IPS DF 6.9 (cell line): ENCODE measurements at places on chromosomes 11 and 22.

DNA sequence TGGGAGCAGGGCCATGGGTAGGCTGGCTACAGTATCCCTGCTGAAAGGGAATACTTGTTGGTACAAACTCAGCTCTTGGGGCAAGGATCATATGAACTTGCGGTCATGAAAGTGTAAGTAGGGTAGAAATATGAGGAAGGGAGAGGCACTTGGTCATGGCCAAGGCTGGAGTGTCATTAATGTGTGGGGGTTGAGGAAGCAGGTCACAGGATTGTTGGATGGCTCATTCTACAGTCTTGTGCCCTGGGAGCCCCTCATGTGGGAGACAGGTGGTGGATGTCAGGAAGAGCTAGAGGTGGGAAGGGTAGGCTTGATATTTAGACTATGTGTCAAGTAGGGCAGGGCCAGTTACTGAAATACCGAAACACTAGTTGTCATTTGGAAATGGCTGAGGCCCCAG is 95.5 kb downstream of the RRM1 start:
- no peak overlapping the region for H3K27ac ChIP-seq
- no peak overlapping the region for H3K4me3 ChIP-seq
- H3K36me3 ChIP-seq = no peaks in the 10 kb centered on the region
- no peaks in the 10 kb centered on the region for H3K4me1 ChIP-seq
- DNase-seq = no peak

- H3K36me3 ChIP-seq = no peaks in the 10 kb centered on the region
- peaks cover 2% of the 10 kb centered on the region; the same call in 1 of the 2 replicates for H3K4me1 ChIP-seq
- H3K27ac ChIP-seq = no peak overlapping the region
- no peak for DNase-seq
Observed at GRCh38 chr11:35330931-35331330, 88.4 kb downstream of the SLC1A2 start.

- no peaks in the 10 kb centered on the region for H3K27me3 ChIP-seq
- no peak overlapping the region for H3K4me3 ChIP-seq
- no peak overlapping the region for H3K27ac ChIP-seq
Observed at GRCh38 chr11:6362185-6362872, 27.9 kb upstream of the SMPD1 start.

- no peaks in the 10 kb centered on the region; the same call in 1 of the 2 replicates for H3K36me3 ChIP-seq
- no peak for DNase-seq
- H3K27me3 ChIP-seq = no peaks in the 10 kb centered on the region
- peak overlapping the region; percentile 27; the same call in 1 of the 2 replicates for H3K4me3 ChIP-seq
- peaks cover 11% of the 10 kb centered on the region for H3K4me1 ChIP-seq
Observed at GRCh38 chr11:63919267-63920125, 2.5 kb upstream of the RCOR2 start.

DNA sequence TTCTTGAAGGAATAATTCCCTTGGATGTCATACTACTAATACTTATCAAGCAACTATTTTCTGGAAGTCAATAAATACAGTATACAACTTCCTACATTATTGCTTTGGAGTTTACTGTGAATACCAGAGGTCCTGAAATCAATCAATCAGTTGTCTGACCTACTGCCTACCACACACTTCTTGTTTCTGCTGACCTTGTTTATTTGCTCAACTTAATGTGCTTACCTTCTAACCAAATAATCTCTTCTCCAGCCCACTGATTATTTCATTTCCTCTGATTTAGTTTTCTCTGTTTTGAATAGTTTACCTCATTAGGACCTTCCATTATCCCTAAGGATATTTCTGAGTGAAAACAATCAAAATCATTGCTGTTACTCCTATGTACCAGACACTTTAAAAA is 523.6 kb upstream of the ARHGAP42 start:
- H3K27ac ChIP-seq = no peak overlapping the region
- DNase-seq = no peak
- no peaks in the 10 kb centered on the region for H3K27me3 ChIP-seq
- no peak overlapping the region for H3K4me3 ChIP-seq
- H3K36me3 ChIP-seq = no peaks in the 10 kb centered on the region
- H3K4me1 ChIP-seq = no peaks in the 10 kb centered on the region

DNA sequence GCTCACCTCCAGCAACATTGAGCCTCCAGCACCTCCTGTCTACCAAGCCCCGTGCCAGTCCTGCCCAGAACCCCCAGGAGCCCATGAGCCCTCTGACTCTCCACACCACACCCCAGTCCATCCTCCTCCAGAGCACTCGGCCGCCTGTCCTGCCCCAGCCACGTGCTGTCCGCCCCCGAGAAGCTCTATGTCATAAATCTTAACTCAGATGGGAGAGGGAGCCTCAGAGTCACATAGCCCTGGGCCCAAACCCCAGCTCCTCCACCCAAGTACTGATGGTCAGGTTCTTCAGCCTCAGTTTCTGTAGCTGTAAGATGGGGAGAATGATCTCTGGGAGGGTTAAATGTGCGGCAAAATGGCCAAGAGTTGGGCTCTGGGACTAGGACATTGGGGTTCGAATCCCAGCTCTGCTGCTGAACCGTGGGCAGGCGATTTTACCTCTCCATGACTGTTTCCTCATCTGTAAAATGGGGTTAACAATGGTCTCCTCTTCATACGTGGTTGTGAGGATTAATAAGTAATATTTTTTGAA is 27.8 kb downstream of the CYTH4 start:
- no peak overlapping the region for H3K4me3 ChIP-seq
- no peak overlapping the region for H3K27ac ChIP-seq
- H3K36me3 ChIP-seq = no peaks in the 10 kb centered on the region
- no peak for DNase-seq
- H3K27me3 ChIP-seq = no peaks in the 10 kb centered on the region

- no peaks in the 10 kb centered on the region for H3K4me1 ChIP-seq
- H3K36me3 ChIP-seq = no peaks in the 10 kb centered on the region; the same call in 1 of the 2 replicates
- H3K27me3 ChIP-seq = no peaks in the 10 kb centered on the region
- no peak for DNase-seq
- H3K27ac ChIP-seq = no peak overlapping the region
Observed at GRCh38 chr11:14499178-14499559, 442 bp downstream of the COPB1 start.

- H3K4me1 ChIP-seq = peaks cover 1% of the 10 kb centered on the region; the same call in 1 of the 2 replicates
- no peak overlapping the region for H3K27ac ChIP-seq
- H3K27me3 ChIP-seq = no peaks in the 10 kb centered on the region
Observed at GRCh38 chr11:27387362-27387761, 24.3 kb upstream of the CCDC34 start.

GRCh38 chr11:16153951-16154350 is 202.4 kb downstream of the SOX6 start:
- no peaks in the 10 kb centered on the region for H3K4me1 ChIP-seq
- no peaks in the 10 kb centered on the region for H3K36me3 ChIP-seq
- no peak overlapping the region for H3K27ac ChIP-seq
- DNase-seq = no peak
- H3K27me3 ChIP-seq = no peaks in the 10 kb centered on the region
- H3K4me3 ChIP-seq = no peak overlapping the region

DNA sequence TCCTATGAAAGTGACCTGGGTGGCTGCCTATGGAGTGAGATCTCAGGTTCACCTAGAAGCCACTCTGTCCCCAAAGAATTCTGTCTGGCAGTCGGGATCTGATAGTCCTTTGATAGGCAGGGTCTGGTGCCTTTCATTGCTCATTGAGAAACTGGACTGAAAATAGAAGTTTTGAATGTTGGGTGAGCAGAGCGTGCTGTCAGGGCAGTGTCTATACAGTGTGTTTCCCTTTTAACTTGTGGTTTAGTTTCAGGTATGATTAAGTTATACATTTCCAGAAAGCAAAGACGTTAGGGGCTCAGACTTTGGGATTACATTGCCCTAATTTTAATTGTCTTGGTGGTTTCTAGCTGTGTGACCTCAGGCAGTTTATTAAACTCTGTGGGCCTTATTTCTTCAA is 111.3 kb upstream of the PAX6 start:
- DNase-seq = no peak
- H3K4me3 ChIP-seq = no peak overlapping the region
- no peaks in the 10 kb centered on the region for H3K4me1 ChIP-seq
- no peaks in the 10 kb centered on the region for H3K36me3 ChIP-seq

GRCh38 chr11:2467695-2468055 is 22.9 kb downstream of the KCNQ1 start:
- no peaks in the 10 kb centered on the region for H3K36me3 ChIP-seq
- H3K27ac ChIP-seq = no peak overlapping the region
- H3K4me1 ChIP-seq = no peaks in the 10 kb centered on the region; the same call in 1 of the 2 replicates
- no peak overlapping the region for H3K4me3 ChIP-seq
- no peaks in the 10 kb centered on the region; the same call in 1 of the 2 replicates for H3K27me3 ChIP-seq
- DNase-seq = no peak

DNA sequence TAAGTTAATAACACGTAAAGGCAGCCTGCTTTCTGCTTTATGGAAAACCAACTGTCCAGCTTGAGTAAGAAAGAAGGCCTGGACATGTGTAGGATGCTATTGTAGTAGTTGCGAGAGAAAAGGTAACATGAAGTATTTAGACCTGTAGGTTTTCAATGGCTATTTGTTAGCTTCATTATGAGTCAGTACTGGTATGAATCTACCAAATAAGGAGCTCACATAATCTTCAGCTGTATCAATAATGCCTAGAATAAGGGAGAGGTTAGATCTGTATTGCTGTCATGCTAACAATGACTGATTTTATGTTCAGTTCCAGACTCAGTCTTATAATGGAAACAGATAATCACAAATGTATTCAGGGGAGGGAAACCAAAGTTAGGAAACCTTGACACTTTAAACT is 550.3 kb downstream of the CNTN5 start:
- no peak for DNase-seq
- no peaks in the 10 kb centered on the region for H3K36me3 ChIP-seq
- H3K4me3 ChIP-seq = no peak overlapping the region

DNA sequence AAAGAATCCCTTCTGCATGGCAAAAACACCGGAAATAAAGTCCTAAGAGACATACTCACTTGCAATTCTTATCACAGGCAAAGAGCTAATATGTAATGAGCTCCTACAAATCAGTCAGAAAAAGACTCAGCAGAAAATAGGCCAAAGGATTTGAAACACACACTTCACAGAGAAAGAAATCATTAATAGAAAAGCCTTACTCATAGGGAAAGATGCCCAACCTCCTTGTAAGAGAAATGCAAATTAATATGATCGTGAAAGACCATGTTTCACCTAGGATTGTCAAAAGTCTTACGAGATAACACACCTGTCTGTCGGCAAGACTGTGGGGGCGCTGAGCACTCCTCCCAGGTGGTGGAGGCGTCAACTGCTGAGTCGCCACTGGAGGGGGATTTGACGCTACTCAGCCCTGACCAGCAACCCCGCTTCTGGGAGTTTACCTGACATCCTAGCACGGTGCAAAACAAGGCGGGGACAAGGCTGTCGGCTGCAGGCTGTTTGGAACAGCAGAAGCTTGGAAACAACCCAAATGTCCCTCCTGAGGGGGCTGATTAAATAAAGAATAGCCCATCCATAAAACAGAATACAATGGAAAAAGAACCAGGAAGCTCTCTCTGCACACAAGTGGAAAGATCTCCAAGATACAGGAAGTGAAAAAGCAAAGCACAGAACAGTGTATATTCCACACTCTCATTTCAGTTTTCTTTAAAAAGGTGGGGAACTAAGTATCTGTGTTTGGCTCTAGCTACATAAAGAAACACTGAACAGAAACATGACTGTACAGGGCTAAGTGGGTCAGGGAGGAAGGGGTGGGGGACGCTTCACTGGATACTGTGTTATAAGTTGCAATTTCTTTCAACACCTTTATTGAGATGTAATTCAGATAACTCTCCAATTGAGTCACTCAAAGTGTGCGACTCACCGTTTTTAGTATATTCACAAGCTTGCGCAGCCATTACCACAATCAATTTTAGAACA is 11.5 kb downstream of the CSNK1E start:
- H3K4me1 ChIP-seq = peaks cover 1% of the 10 kb centered on the region; the same call in 1 of the 2 replicates
- peaks cover 46% of the 10 kb centered on the region for H3K36me3 ChIP-seq
- DNase-seq = no peak
- no peak overlapping the region for H3K4me3 ChIP-seq
- no peak overlapping the region for H3K27ac ChIP-seq

DNA sequence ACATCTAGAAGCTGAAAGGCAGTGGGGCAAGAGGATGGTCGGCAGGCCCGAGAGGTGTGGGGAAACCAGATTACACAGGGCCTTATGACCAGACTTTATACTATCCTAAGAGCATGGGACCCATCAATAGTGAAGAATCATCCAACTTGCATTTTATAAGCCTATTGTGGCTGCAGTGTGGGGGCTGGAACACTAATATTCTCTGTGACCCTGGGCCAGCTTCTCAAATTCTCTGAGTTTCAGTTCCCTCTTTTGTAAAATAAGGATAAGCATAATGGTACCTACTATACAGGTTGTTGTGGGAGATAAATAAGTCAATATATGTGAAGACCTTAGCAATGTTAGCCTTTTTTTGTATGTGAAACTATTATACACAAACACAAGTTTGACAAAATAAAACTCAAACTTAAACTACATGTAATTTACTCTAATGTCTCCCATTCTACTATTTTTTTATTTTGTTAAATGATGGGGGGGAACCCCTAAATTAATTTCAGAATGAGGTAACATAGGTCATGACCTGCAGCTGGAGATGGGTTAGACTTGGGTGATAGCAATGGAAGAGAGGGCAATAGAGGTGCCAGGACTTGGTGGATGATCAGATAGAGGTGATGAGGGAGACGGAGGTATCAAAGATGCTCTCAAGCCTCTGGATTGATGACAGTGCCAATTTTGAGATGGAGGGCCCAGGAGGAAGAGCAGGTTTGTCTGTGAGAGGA is 30.1 kb downstream of the SMCO4 start:
- no peak overlapping the region for H3K27ac ChIP-seq
- no peak overlapping the region for H3K4me3 ChIP-seq
- peaks cover 7% of the 10 kb centered on the region for H3K4me1 ChIP-seq
- H3K36me3 ChIP-seq = no peaks in the 10 kb centered on the region

DNA sequence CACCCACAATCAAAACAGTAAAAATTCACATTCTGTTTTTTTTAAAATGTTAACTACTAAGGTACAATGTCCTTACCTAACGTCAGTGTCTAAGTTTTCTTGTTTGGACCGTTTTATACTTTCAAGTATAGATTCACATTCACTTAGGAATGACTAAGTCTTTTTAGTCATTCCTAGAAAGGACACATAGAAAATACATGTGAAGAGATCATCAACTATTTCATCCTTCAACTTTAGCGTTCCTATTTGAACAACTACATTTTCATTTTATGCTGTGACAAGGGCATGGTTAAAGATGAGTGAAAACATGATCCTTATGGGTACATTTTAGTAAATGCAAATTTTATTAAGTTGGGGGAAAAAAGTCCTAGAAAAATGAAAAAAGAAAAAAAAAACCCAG is 62.8 kb downstream of the DDX10 start:
- no peaks in the 10 kb centered on the region for H3K36me3 ChIP-seq
- H3K27me3 ChIP-seq = no peaks in the 10 kb centered on the region
- no peak overlapping the region for H3K27ac ChIP-seq
- no peaks in the 10 kb centered on the region for H3K4me1 ChIP-seq
- DNase-seq = no peak

- H3K27ac ChIP-seq = no peak overlapping the region
- H3K36me3 ChIP-seq = no peaks in the 10 kb centered on the region
Observed at GRCh38 chr11:132961453-132961852, 570.8 kb downstream of the OPCML start.

GRCh38 chr22:36933629-36934417 is 20.4 kb downstream of the CSF2RB start:
- H3K27me3 ChIP-seq = no peaks in the 10 kb centered on the region
- no peak overlapping the region for H3K27ac ChIP-seq
- H3K4me3 ChIP-seq = no peak overlapping the region
- no peak for DNase-seq
